ENCODE measurements at places on chromosomes 16 and 17. TPM values are rescaled to one million over a fixed set of nuclear protein-coding genes. Genes with fewer than 3 reads are reported as not detected.

DNA sequence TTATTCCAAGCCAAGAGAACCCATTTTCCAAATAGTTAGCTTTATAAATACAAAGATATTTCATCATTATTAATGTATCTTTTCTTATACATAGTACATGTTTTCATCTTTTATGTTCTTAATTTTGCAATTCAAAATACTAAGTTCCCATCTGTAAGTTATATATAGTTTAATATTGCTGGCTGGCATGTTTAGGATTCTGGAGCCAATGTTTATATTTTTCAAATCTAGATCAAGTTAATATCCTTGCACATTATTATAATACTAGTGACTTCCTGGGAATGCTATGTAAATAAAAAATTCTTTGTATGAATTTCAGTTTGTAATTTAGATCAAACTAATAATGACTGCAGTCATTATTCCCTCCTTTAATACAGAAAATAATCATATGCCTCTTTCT, 189.7 kb downstream of the CNTNAP4 start:
- no peak overlapping the region for H3K4me3 ChIP-seq
- no peaks in the 10 kb centered on the region for H3K4me1 ChIP-seq
- H3K27ac ChIP-seq = no peak overlapping the region
- H3K27me3 ChIP-seq = no peaks in the 10 kb centered on the region

DNA sequence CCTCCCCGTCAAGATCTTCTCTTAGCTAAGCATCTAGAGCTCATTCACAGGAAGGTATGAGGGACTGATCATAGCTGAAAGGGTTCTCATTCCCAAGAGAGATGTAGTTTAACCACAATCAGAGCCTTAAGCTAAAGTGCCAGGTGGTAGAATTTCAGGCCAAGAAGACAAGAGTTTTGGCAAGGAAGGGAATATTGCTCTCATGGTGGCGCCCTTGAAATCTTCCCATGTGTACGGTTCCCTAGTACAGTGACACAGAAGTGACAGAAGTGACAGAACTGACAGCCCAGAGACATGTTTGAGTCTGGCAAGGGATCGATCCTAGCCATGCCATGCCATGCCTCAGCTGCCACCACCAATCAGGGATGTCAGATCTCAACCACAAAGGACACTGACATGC, 2.5 kb downstream of the GRIN2C start:
- no peak overlapping the region for H3K27ac ChIP-seq
- no peak for DNase-seq
- no peaks in the 10 kb centered on the region for H3K36me3 ChIP-seq
- peaks cover 19% of the 10 kb centered on the region for H3K4me1 ChIP-seq

GRCh38 chr16:56245197-56245596, 53.9 kb downstream of the GNAO1 start:
- no peaks in the 10 kb centered on the region for H3K4me1 ChIP-seq
- H3K27me3 ChIP-seq = no peaks in the 10 kb centered on the region
- no peak overlapping the region for H3K4me3 ChIP-seq
- H3K36me3 ChIP-seq = no peaks in the 10 kb centered on the region
- no peak overlapping the region for H3K27ac ChIP-seq
- DNase-seq = no peak

DNA sequence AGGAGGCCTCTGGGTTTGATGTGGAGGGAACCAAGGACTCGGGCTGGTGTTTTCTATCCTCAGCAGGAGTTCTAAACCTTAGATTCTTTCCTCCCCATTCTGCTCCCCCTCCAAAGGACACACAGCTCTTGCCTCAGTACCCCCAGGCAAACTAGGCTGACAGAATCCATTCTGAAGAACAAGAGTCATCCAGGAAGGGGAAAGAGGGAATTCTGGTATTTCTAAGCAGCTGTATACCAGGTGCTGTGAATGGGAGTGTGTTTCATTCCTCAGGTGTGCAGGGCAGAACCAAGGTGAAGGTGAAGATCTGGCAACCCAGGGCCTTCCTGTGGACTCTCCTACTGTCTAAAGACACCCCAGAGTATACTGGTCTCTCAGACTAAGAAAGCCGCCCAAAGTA, 4.1 kb downstream of the INPP5K start:
- peaks cover 39% of the 10 kb centered on the region for H3K36me3 ChIP-seq
- no peak overlapping the region for H3K4me3 ChIP-seq
- H3K4me1 ChIP-seq = peaks cover 48% of the 10 kb centered on the region
- no peaks in the 10 kb centered on the region for H3K27me3 ChIP-seq
- no peak for DNase-seq

GRCh38 chr16:19463468-19464315, 46.0 kb downstream of the TMC5 start:
- no peak for DNase-seq
- H3K36me3 ChIP-seq = no peaks in the 10 kb centered on the region
- H3K27me3 ChIP-seq = no peaks in the 10 kb centered on the region
- no peak overlapping the region for H3K27ac ChIP-seq
- no peak overlapping the region for H3K4me3 ChIP-seq

DNA sequence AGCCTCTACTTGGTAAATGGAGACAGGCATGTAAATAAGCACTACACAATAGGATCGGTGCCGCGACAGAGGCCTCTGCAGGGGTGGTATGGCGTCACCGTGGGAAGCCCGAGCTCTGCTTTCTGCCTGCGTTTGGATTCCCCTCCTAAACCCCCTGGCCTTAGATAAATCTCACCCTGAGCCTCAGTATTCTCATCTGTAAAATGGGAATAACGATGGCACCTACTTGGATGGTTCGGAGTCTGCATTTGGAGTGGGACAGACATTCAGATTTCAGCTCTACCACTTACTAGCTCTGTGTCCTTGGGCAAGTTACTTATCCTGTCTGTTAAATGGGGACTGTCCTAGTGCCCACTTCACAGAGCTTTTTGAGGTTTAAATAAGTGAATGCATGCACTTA, 42.8 kb upstream of the TNRC6A start:
- no peaks in the 10 kb centered on the region for H3K36me3 ChIP-seq
- no peak overlapping the region for H3K27ac ChIP-seq
- no peak overlapping the region for H3K4me3 ChIP-seq
- no peaks in the 10 kb centered on the region for H3K4me1 ChIP-seq
- no peaks in the 10 kb centered on the region for H3K27me3 ChIP-seq

WSCD1 gene
- total RNA-seq = 15.3 TPM

TRIM65 gene
- total RNA-seq = 16.5 TPM

NOXO1 gene
- total RNA-seq = not detected

METRNL gene
- 11.1 TPM for total RNA-seq

All from gastrocnemius medialis (tissue), 4 donors.